Esophagus mucosa (tissue), 1 donor: ENCODE measurements at places on chromosomes 12 and 14. TPM values are rescaled to one million over a fixed set of nuclear protein-coding genes. Genes with fewer than 3 reads are reported as not detected.

LHX5 gene
- not detected for total RNA-seq

SOAT2 gene
- not detected for total RNA-seq

APOF gene
- not detected for total RNA-seq

HOXC12 gene
- not detected for total RNA-seq

STAT2 gene
- total RNA-seq, result 54.5 TPM

CCDC175 gene
- total RNA-seq, result not detected

FGF6 gene
- total RNA-seq, result not detected

WDHD1 gene
- total RNA-seq, result 8.7 TPM

ARMH4 gene
- 0.72 TPM for total RNA-seq

TRPV4 gene
- total RNA-seq, result 7.3 TPM

LEMD3 gene
- 14.1 TPM for total RNA-seq

ZC2HC1C gene
- total RNA-seq, result 1.1 TPM

ITGA7 gene
- 6.7 TPM for total RNA-seq

HOXC13 gene
- 0.52 TPM for total RNA-seq

PLCZ1 gene
- not detected for total RNA-seq

PMEL gene
- 0.52 TPM for total RNA-seq

MANSC4 gene
- total RNA-seq, result not detected

PPP4R4 gene
- 0.04 TPM for total RNA-seq

FOXN3 gene
- 40.5 TPM for total RNA-seq

HOXC6 gene
- total RNA-seq, result 1.6 TPM

MYBPC1 gene
- 0.40 TPM for total RNA-seq

CLEC7A gene
- total RNA-seq, result 22.3 TPM

ZNF10 gene
- 2.4 TPM for total RNA-seq

RIPK3 gene
- 10.5 TPM for total RNA-seq

RNF212B gene
- not detected for total RNA-seq

LRRC23 gene
- 3.2 TPM for total RNA-seq

ASB2 gene
- total RNA-seq, result 1.00 TPM

YARS2 gene
- total RNA-seq, result 13.5 TPM

P3H3 gene
- 1.7 TPM for total RNA-seq

RAPGEF3 gene
- 16.5 TPM for total RNA-seq

SLC5A8 gene
- total RNA-seq, result not detected
